Mesendoderm (in vitro differentiated cells): ENCODE measurements at places on chromosomes 2 and 18.

DNA sequence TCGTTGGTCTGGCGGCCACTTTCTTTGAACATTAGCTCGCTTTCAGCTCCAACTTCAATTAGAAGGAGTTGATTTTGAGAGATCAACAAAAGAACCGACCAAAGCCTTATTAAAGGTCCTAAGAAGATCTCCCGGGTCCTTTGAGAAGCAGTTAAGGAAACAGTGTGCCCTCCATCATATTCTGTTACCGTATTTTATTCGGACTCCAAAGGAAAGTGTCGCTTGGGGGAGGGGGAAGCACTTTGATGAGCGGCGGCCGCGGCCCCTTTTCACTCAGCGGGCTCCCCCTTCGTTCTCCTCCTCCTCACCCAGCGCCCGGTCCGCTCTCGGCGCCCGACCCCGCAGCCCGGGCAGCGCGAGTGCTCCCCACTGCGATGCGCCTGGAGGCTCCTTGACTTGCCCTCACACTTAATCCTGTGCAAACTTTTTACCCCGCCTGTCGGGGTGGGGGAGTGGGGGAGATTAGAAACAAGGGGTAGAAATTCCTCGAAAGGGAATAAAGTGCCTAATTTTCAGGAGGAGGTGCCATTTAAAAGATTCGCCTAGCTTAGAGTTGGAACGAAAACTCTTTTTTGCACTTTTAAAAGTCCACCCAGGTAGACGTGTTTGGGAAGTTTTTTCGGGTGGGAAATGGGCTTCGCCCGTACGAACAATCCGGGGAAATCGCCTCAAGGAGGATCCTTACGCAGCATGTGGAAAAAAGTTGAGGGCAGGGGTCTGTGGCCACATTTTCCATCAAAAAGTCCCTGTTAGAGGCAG, 1.2 kb upstream of the OTX1 start:
- peaks cover 9% of the 10 kb centered on the region for H3K4me1 ChIP-seq
- no peak overlapping the region for H3K27ac ChIP-seq
- peak; percentile 60 for DNase-seq

- H3K27ac ChIP-seq: no peak overlapping the region
- no peak overlapping the region for H3K4me3 ChIP-seq
- no peak for DNase-seq
- peaks cover 2% of the 10 kb centered on the region for H3K4me1 ChIP-seq
- H3K27me3 ChIP-seq: no peaks in the 10 kb centered on the region
- H3K36me3 ChIP-seq: no peaks in the 10 kb centered on the region
Measured at GRCh38 chr2:210000464-210001324, 1.7 kb upstream of the RPE start.

DNA sequence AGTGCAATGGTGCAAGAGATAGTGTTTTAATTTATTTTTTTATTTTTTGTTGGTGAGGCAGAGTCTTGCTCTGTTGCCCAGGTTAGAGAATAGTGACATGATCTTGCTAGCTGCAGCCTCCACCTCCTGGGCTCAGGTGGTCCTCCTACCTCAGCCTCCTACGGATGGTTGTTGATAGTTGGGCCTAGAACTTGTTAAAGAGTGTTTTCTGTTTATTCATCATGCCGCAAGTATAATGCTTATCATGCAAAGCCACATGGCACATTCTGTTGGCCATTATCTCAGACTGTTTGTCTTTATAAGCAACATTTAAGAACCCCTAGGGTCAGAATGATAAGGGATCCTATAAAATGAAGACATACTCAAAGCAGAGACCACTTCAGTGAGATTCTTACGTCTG, 1.7 kb downstream of the UGGT1 start:
- no peaks in the 10 kb centered on the region for H3K4me1 ChIP-seq
- H3K27ac ChIP-seq: no peak overlapping the region
- H3K27me3 ChIP-seq: no peaks in the 10 kb centered on the region
- H3K36me3 ChIP-seq: no peaks in the 10 kb centered on the region

DNA sequence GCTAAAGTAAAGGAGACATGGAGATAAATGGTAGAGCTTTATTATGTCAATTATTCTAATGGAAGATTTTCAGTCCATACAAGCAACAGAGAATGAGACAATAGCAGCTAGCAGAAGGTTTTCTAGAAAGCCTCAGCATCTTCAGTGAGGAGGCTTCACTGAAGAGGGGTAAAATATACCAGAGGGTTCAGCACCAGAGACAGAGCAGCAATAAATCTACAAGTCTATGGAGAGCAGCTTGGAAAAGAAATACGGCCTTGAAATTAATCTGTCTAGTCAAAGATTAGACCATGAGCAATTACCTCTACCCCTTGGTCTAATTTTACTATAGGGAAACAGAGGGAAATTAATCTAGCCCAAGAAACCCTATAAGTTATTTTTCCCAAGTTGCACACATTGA, 185.7 kb upstream of the CRIM1 start:
- no peaks in the 10 kb centered on the region for H3K36me3 ChIP-seq
- no peaks in the 10 kb centered on the region for H3K4me1 ChIP-seq
- no peak for DNase-seq
- H3K27ac ChIP-seq: no peak overlapping the region

DNA sequence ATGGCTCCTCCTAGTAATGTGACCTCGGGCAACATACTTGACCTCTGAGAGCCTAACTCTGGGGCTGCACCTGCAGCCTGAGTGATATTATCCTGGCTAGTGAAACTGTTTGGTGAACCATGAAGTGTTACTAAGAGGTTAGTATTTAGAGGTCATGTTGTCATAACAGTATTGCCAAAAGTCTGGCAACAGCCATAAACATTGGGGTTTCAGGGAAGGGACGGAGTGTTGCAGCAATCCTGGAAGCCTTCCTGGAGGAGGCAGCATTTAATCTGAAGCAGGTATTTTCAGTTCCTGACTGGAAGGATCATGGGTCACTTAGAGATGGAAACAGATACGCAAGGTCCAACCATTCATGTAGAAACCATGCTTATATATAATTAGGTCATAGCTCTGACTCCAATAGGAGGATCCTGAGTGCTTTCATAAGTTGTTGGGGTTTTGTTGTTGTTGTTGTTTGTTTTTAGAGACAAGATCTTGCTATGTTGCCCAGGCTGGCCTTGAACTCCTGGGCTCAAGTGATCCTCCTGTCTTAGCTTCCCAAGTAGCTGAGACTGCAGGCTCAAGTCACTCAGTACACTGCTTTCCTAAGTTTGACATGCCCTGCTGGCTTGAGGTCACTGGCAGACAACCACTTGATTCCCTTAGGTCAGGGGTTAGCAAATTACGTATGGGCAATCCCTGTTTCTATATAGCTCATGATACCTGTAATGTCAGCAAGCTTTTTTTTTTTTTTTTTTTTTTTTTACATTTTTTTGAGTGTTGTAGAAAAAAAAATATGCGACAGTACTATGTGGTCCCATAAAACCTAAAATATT, 21.5 kb downstream of the GPR39 start:
- H3K27me3 ChIP-seq: no peaks in the 10 kb centered on the region
- H3K27ac ChIP-seq: no peak overlapping the region
- no peak for DNase-seq
- peaks cover 8% of the 10 kb centered on the region for H3K4me1 ChIP-seq

GRCh38 chr2:158530829-158531228, 74.1 kb downstream of the PKP4 start:
- H3K27me3 ChIP-seq: no peaks in the 10 kb centered on the region
- no peaks in the 10 kb centered on the region for H3K36me3 ChIP-seq
- H3K27ac ChIP-seq: no peak overlapping the region
- H3K4me1 ChIP-seq: no peaks in the 10 kb centered on the region

- no peak overlapping the region for H3K27ac ChIP-seq
- no peaks in the 10 kb centered on the region for H3K27me3 ChIP-seq
- H3K4me3 ChIP-seq: no peak overlapping the region
- H3K36me3 ChIP-seq: no peaks in the 10 kb centered on the region
- DNase-seq: no peak
Measured at GRCh38 chr18:73164430-73164829, 296.6 kb upstream of the NETO1 start.

DNA sequence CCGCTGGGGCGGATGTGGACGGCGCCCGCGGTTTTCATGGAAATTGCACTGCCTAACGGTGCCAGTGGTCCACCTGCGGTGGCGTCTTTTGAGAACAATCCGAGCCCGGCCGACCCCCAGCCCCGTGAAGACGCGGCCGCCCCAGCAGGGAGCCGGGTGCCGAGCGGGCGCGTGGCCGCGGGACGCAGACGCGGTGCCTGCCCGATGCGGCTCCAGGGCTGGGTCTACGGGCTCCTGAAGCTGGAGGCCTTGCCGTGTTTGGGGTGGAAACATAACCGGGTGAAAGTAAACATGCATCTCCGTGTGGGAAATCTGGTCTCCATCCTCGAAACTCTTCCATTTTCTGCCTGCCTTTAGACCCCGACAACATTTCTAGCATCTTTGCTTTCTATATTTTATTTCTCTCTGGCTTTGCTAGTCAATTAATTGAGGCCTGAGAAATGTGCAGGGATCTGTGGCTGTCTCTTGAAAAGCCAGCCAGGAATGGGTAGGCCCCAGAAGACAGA, 572 bp downstream of the INPP4A start:
- no peak for DNase-seq
- H3K4me1 ChIP-seq: peaks cover 13% of the 10 kb centered on the region
- H3K27ac ChIP-seq: peak overlapping the region; percentile 93
- H3K36me3 ChIP-seq: no peaks in the 10 kb centered on the region

- no peaks in the 10 kb centered on the region for H3K36me3 ChIP-seq
- DNase-seq: no peak
- H3K4me3 ChIP-seq: no peak overlapping the region
- no peaks in the 10 kb centered on the region for H3K27me3 ChIP-seq
- peaks cover 2% of the 10 kb centered on the region for H3K4me1 ChIP-seq
Measured at GRCh38 chr2:236105955-236106607, 62.1 kb downstream of the GBX2 start.

DNA sequence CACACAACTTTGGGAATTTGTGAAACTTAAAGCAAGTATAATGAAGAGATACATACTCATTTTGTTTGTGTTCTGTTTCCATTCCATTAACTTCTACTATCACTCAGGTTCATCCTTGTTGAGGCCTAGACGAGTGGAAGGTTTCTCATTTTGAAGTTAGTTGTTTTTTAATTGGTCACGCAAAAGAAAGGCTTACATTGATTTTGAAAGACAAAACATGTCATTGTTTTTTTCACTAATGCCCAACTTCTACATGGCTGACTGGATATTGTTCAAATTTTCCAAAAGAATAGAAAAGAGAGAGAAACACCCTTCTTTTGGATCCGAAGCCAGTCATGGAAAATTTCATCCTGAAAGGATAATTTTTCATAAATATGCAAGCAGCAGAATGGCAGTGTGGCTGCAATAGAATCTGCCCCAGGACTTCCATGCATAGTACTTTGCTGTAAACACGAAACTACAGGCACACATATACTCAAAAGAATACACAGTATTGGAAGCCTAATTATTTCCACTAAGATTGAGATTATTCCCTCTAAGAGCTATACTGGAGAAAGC, 27.4 kb downstream of the PRKCE start:
- DNase-seq: no peak
- H3K36me3 ChIP-seq: no peaks in the 10 kb centered on the region
- no peak overlapping the region for H3K27ac ChIP-seq
- no peaks in the 10 kb centered on the region for H3K4me1 ChIP-seq

DNA sequence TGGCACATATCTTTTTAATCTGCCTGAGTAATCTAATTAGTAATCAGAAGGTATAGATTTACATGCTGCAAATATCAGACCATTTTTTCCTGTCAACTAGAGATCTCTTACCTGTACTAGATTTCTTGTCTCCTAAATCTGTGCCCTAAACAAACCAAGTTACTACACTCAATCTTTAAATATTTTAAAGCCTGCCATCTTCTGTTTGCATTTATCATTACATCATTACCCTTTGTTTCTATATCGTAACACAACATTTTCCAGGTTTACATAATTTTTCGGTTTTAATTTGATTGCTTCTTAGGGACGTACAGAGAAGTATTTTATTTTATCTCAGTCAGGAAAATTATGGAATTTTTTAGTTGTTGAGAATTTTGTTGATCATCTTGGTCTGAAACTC, 25.7 kb downstream of the PSMA8 start:
- H3K4me3 ChIP-seq: no peak overlapping the region
- H3K36me3 ChIP-seq: no peaks in the 10 kb centered on the region
- H3K27ac ChIP-seq: no peak overlapping the region
- H3K4me1 ChIP-seq: no peaks in the 10 kb centered on the region
- DNase-seq: no peak

DNA sequence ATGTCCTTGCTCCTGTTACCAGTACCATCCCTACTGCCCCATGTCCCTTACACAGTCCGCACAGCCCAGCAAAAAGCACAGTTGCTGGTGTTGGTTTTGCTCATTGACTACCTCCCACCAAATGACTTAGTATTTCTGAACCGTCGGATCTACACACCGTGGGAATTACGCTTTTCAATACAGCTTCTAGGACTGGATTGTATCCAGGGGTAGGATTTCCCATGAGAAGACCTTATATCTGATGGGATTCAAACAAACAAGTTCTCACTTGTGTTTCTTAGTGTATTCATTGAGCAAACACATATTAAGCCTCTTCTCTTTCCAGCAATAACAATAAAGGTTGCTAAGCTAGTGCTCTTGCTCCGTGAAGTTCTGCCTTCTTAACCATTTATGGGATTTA, 25.8 kb downstream of the TRAPPC12 start:
- no peaks in the 10 kb centered on the region for H3K27me3 ChIP-seq
- peaks cover 2% of the 10 kb centered on the region for H3K36me3 ChIP-seq
- H3K4me3 ChIP-seq: no peak overlapping the region
- no peak for DNase-seq
- H3K27ac ChIP-seq: no peak overlapping the region

DNA sequence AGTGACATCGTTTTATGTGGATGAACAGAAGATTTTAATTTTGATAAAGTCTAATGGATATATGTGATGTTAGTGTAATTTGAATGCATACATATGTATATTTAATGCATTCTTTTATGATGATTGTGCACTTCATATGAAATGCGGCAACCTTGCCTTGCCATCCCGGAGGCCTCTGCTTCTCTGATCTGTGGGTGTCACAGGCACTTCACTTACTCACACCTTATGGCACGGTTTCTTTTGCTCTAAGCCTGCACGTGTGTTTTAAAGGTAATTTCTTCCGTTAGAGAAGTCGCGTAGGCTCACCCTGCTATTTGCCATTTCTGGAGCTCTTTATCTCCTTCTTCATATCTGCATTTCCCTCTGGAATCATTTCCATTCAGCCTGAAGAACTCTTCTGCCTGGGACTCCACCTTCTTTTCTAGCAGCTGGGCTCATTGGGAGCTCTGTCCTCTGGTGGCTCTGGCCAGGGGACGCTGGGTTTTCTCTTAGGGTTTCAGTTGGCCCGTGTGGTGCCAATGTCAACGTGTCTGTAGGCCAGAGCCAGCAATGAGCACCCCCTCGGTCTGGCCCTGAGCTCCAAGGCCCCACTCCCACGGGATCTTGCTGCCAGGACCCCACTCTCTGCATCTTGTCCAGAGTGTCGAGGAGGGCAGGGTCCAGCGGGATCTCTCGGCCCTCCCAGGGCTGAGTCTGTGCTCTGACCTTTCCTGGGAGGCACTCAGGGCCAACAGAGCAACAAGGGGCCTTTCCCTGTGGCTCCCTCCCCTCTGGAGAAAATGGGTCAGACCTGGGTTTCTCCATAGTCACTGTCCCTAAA, 97.3 kb downstream of the RTP5 start:
- H3K4me1 ChIP-seq: no peaks in the 10 kb centered on the region
- DNase-seq: no peak
- H3K4me3 ChIP-seq: no peak overlapping the region
- H3K27me3 ChIP-seq: no peaks in the 10 kb centered on the region
- no peaks in the 10 kb centered on the region for H3K36me3 ChIP-seq
- H3K27ac ChIP-seq: no peak overlapping the region

- DNase-seq: no peak
- no peaks in the 10 kb centered on the region for H3K27me3 ChIP-seq
- no peak overlapping the region for H3K27ac ChIP-seq
- no peak overlapping the region for H3K4me3 ChIP-seq
Measured at GRCh38 chr2:147756069-147756468, 88.8 kb upstream of the ACVR2A start.

GRCh38 chr2:99571533-99571932, 81.7 kb upstream of the REV1 start:
- no peaks in the 10 kb centered on the region for H3K27me3 ChIP-seq
- H3K4me3 ChIP-seq: no peak overlapping the region
- DNase-seq: peak; percentile 10
- H3K4me1 ChIP-seq: peaks cover 3% of the 10 kb centered on the region
- H3K27ac ChIP-seq: no peak overlapping the region
- no peaks in the 10 kb centered on the region for H3K36me3 ChIP-seq
